Progenitor cell of endocrine pancreas (in vitro differentiated cells): ENCODE measurements at places on chromosomes 1 and 21. TPM values are rescaled to one million over a fixed set of nuclear protein-coding genes. Genes with fewer than 3 reads are reported as not detected.

Gene TNNT2
- total RNA-seq = 1.9 and 2.3 TPM in 2 replicates

Gene LCE1C
- total RNA-seq = not detected in 2 replicates

Gene MYCL
- total RNA-seq = 19.3 and 21.3 TPM in 2 replicates

Gene ZNF648
- 0.81 and 1.2 TPM in 2 replicates for total RNA-seq

Gene WNT3A
- total RNA-seq = not detected in 2 replicates

Gene EIF4G3
- total RNA-seq = 92.0 and 97.4 TPM in 2 replicates

Gene WNT2B
- 0.77 and 1.6 TPM in 2 replicates for total RNA-seq

Gene NBPF10
- total RNA-seq = 3.4 and 3.6 TPM in 2 replicates
